ENCODE measurements at places on chromosomes 3 and 15. TPM values are rescaled to one million over a fixed set of nuclear protein-coding genes. Genes with fewer than 3 reads are reported as not detected.

- no peak for DNase-seq
These were observed 31.4 kb downstream of the ACAA1 start for GRCh38 chr3:38105525-38105924.

FAM81A gene
- total RNA-seq, result 3.8 TPM

FNDC3B gene
- total RNA-seq, result 9.2 TPM

LYSMD2 gene
- 48.2 TPM for total RNA-seq

DNA sequence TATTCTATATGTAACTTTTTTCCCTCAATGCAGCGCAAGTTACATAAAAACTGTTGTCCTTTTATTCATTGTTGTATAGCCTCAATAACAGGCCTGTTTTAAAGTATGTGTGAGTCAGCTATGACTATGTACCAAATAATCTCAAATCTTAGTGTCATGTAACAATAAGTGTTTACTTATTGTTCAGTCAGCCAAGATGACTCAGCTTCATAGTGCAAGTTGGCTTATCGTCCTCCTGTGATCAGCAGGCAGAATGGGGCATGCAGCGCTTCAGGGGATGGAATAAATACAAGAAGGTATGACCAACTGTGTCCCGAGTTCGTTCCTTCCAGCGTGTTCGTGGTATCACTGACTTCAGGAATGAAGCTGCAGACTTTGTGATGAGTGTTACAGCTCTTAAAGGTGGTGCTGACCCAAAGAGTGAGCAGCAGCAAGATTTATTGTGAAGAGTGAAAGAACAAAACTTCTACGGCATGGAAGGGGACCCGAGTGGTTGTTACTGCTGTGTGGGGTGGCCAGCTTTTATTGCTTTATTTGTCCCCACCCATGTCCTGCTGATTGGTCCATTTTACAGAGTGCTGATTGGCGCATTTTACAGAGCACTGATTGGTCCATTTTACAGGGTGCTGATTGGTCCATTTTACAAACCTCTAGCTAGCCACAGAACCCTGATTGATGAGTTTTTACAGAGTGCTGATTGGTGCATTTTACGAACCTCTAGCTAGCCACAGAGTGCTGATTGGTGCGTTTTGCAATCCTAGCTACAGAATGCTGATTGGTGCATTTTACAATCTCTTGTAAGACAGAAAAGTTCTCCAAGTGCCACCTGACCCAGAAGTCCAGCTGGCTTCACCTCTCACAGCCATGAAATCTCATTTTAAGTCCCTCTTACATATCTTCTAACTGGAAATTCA, 1016.0 kb downstream of the MCTP2 start:
- no peak for DNase-seq

- no peak for DNase-seq
These were observed 192.8 kb upstream of the TBC1D5 start for GRCh38 chr3:17935222-17935621.
